ENCODE measurements at places on chromosomes 13 and 19.

DNA sequence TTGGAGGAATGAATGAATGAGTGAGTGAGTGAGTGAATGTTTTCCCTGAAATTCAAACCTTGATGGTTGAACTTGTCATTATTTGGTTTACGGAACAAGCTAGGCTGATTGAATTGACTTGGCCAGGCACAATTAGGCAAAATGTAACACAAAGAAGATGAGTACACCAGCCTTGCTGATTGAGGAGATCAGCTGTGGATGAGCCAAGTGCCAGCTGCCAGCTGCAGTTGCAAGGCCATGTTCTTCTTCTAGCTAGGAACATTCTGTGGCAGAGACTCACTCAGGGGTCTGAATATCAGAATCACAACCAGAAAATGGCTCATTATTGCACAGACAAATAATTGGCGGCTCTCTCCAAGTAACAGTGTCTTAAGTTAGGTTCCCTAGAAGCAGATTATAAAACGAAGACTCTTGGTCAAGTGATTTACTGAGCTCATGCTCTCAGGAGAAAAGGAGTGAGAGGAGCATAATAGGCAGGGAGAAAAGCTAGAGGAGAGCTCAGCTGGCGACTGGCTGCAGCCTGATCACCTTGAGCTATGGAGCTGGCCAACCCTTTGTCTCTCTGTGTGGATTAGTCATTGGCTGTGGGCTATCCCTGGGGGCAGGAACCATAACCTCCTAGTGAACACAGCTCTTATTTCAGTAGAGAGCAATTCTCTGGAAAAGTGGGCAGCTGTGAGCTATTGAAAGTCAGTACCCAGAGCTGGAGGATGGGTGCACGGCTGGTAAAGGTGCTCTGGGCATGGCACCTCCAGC, 225.3 kb upstream of the SERP2 start:
- no peak for DNase-seq

GRCh38 chr13:19960653-19960976, 2.1 kb downstream of the ZMYM2 start:
- DNase-seq, result no peak

GRCh38 chr19:47509170-47509847, 5.6 kb downstream of the NAPA start:
- no peak for DNase-seq

DNA sequence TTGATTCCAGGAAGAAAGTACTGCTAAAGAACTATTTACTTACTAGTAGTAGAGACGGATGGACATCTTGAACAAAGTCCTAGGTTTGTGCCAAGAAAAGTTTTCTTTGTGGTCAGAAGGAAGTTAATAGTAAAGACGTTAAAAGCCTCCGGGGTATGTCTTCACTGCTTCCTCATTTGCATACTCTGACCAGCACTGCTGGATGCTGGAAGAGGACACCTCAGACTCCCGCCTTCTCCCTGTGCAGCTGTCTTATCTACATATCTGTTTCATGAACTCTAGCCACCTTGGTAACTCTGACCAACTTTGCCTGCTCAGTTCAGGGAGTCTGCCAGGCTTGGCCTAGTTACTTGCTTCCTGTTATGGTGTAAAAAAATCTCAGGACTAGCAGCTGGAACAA, 1109.1 kb upstream of the MIR17HG start:
- DNase-seq, result no peak

GRCh38 chr19:42544146-42544545, 15.9 kb upstream of the CEACAM1 start:
- DNase-seq, result no peak

- no peak for DNase-seq
Measured at GRCh38 chr13:19910336-19911072, 47.1 kb upstream of the ZMYM5 start.
